Neural crest cell (in vitro differentiated cells): ENCODE measurements at places on chromosomes 1 and 21. TPM values are rescaled to one million over a fixed set of nuclear protein-coding genes. Genes with fewer than 3 reads are reported as not detected.

DNA sequence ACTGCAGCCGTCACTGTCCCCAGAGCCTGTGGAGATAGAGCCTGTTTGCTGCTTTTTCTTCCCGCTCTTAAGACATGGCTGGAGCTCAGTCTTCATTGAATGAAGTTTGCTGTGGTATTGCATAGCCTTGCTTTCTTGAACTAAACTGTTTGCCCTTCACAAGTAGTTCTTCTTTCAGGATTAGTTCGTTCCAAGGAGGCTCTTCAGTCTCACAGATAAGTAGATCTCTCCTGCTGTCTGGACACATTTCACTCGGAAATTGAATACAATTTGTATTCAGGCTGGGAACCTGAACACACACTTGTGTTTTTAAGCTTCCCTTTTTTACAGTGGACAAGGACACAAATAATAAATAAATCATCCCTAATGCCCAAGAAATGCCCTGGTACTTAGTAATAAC is 34.7 kb downstream of the IFNAR1 start:
- H3K36me3 ChIP-seq = peaks cover 8% of the 10 kb centered on the region
- H3K27me3 ChIP-seq = peaks cover 26% of the 10 kb centered on the region
- no peak for DNase-seq
- H3K27ac ChIP-seq = no peak overlapping the region
- peaks cover 13% of the 10 kb centered on the region for H3K4me1 ChIP-seq

DNA sequence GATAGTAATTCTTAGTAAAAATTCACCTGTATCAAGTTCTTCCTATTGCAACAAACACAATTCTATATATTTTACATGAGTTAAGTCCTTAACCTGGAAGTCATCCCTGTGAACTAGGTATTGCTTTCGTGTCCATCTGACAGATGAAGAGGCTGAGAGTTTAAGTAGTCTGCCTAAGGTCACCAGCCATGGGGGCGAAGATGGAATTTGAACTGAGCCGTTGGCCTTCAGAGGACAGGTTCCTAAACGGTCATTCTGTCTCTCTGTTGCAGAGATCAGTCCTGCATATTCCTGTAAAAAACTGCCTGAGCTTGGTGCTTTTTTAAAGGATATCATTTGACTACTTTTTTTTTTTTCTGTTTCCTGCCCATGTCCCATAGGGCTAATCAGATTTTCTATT is 10.2 kb upstream of the POFUT2 start:
- peaks cover 10% of the 10 kb centered on the region for H3K27me3 ChIP-seq
- H3K36me3 ChIP-seq = peaks cover 3% of the 10 kb centered on the region
- H3K4me1 ChIP-seq = peaks cover 24% of the 10 kb centered on the region
- no peak for DNase-seq
- H3K27ac ChIP-seq = no peak overlapping the region

GRCh38 chr1:6205849-6206519 is at the start of gene RNF207:
Gene RNF207, plus strand, starts transcription at chr1:6206119. Its CDS starts 417 bp downstream, at chr1:6206536.
- peaks cover 10% of the 10 kb centered on the region for H3K4me1 ChIP-seq
- peaks cover 53% of the 10 kb centered on the region for H3K27me3 ChIP-seq
- peak; percentile 22 for DNase-seq
- no peak within 1 kb of the TSS for H3K27ac ChIP-seq
- H3K36me3 ChIP-seq = no peaks in the 10 kb centered on the region
- peak within 1 kb of the TSS; percentile 76 for H3K4me3 ChIP-seq

DNA sequence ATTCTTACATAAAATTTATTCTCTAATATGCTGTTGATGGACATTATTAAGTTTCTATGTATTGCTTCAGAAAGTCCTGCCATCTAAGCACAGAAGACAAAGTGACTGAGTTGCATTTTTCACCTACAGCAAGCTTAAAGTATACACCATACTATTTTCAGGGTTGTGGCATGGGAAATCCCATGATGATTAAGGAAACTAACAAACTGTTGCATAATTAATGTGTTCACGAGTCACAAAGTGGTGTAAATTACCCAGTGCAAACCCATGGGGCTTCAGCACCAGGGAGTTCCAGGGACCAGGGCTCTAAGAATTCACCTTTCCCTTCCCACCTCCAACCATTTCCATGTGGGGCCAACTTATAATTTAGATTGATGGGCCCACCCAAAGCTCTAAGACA is 81.9 kb upstream of the NR5A2 start:
- H3K27ac ChIP-seq = no peak overlapping the region
- DNase-seq = no peak
- no peaks in the 10 kb centered on the region for H3K27me3 ChIP-seq
- H3K4me1 ChIP-seq = no peaks in the 10 kb centered on the region
- no peaks in the 10 kb centered on the region for H3K36me3 ChIP-seq
- no peak overlapping the region for H3K4me3 ChIP-seq

GRCh38 chr1:93707956-93708355 is 26.3 kb upstream of the BCAR3 start:
- no peak overlapping the region for H3K27ac ChIP-seq
- no peaks in the 10 kb centered on the region for H3K36me3 ChIP-seq
- no peak overlapping the region for H3K4me3 ChIP-seq
- DNase-seq = no peak
- peaks cover 35% of the 10 kb centered on the region for H3K4me1 ChIP-seq

GRCh38 chr21:9763807-9764206 is 757.6 kb upstream of the TPTE start:
- H3K27ac ChIP-seq = no peak overlapping the region
- no peak for DNase-seq
- H3K36me3 ChIP-seq = no peaks in the 10 kb centered on the region
- H3K27me3 ChIP-seq = no peaks in the 10 kb centered on the region

DNA sequence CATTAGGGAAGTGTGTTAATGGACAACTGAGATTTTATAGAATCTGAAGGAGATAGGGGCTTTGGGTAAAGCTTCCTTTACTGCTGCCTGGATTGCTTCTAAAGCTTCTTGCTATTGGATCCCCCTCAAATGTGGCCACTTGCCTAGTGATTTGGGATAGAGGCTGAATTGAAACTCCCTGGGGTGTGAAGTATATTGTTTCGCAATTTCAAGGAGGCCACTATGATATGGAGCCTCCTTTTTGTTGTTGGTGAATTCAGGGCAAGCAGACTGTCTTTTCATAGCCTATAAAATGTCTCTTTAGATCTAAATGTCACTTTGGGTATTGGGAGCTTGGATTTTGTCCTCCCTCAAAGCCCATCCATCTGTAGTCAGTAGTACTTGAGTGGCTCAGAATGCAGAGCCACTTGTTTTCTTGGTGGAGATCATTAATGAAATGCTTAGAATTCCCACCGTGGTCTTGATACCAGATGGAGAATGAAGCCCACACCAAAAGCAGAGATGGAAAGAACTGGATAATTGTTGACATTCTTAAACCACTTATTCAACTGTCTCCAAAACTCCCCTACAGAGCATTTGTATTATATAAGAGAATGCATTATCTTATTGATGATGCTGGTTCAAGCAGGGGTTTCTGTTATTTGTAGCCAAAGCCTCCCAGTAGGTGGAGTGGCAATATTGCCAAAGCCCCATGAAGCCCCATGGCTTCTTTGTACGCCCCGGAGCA is 144.3 kb upstream of the KCNE2 start:
- no peak overlapping the region for H3K27ac ChIP-seq
- DNase-seq = no peak
- no peak overlapping the region for H3K4me3 ChIP-seq
- peaks cover 17% of the 10 kb centered on the region for H3K4me1 ChIP-seq

The UMODL1 gene
- total RNA-seq = not detected in 2 replicates

The CHIA gene
- total RNA-seq = not detected in 2 replicates

The SON gene
- total RNA-seq = 367 and 395 TPM in 2 replicates

The LYPD8 gene
- total RNA-seq = not detected in 2 replicates

The UCK2 gene
- 64.6 and 66.7 TPM in 2 replicates for total RNA-seq

The MFAP2 gene
- total RNA-seq = 81.6 and 83.4 TPM in 2 replicates

The FCRL2 gene
- not detected in 2 replicates for total RNA-seq
